ENCODE measurements at places on chromosomes 3 and 15.

- DNase-seq: no peak
Measured at GRCh38 chr3:166560253-166560652, 723.0 kb upstream of the BCHE start.

DNA sequence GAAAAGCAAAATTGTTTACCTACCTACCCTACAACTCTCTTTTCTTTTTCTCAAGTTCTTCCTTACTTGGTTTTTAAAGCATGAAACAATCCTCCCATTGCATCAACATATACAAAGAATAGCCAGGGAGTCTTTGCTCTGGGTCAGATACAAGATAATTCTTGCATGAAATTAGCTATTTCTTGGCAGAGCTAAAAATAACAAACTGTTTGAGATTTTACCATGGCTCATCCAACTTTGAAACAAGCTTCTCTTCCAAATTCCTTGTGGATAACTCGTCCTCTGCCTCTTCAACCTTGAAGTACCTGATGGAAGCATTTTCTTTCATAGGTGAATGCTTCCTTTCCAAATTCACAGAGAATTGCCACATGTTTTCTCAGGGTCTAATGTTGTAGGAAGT, 9.2 kb upstream of the CBLB start:
- DNase-seq: peak; percentile 23

DNA sequence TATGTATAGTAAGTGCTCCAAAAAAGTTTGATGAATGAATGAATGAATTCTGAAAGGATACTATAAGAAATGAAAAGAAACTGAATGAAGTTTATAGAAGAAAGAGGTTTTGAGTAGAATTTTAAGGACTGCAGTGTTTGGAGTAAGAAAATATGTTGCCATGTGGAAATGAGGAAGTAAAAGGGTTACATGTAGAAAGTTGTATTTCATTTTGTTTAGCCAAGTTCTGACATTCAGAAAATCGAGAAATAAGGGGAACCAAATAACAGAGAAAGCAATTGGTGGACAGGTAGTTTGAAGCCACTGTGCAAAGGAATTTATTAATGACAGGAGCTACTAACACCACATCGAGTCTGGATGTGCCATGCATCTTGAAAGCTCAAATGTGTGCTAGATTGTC, 200.7 kb downstream of the SATB1 start:
- no peak for DNase-seq

DNA sequence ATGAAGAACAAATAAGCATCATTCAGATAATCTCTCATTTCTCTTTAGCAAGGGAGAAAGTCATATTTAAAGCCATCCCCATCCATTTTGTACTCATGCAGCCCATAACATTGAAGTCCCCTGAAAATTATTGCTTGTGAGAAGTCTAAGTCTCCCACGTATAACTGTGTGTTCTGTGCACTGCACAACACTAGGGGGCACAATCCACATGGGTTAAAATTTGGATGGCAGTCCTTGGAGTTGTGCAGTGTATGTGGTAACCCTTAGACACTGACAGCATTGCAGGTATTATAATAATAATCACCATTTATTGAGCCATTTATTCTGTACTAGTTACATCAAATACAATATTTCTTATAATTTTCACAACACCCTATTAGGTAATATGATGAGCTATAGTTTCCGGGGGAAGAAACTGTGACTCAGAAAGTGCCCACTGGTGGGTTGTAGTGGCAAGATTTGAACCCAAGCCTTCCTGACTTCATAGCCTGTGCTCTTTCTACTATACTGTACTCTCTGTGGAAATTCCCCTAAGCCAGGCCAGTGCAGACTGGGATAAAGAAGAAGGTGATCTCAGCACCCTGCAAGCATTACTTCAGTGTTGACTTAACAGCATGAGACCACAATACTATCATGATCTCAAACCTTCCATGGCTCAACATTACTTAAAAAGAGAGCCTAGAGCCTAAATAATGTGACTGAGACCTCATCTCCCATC, 15.7 kb downstream of the KCNAB1 start:
- DNase-seq: no peak

DNA sequence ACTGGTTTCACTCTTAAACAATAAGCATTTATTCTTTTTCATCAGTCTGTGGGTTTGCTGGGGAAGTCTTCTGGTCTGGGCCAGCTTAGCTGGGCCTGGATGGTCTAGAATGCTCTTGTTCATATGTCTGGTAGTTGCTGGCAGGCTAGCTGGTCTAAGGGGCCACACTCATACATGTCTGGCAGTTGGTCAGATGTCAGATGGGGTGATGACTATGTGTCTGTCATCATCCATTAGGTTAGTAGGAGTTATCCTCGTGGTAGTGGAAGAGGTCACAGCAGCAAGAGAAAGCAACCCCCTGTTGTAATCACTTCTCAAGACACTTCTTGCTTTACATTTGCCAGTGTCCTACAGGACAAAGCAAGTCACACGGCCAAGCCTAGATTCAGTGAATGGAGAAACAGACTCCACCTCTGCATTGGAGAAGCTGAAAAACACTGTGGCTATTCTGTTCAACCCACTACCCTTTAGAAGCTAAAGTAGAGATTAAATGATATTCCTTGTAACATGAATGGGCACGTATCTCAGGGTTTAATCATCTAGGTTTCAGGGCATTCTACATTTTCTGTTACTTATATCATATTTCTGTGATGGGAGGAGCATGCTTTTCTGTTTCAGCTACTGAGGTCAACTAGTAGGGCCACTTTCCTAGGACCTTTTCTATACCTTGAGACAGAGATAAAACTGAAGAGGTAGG, 5.5 kb upstream of the ARID3B start:
- no peak for DNase-seq

GRCh38 chr3:41502481-41502880, 303.2 kb downstream of the CTNNB1 start:
- no peak for DNase-seq

- no peak for DNase-seq
Measured at GRCh38 chr15:100932676-100933348, 13.7 kb downstream of the LRRK1 start.

DNA sequence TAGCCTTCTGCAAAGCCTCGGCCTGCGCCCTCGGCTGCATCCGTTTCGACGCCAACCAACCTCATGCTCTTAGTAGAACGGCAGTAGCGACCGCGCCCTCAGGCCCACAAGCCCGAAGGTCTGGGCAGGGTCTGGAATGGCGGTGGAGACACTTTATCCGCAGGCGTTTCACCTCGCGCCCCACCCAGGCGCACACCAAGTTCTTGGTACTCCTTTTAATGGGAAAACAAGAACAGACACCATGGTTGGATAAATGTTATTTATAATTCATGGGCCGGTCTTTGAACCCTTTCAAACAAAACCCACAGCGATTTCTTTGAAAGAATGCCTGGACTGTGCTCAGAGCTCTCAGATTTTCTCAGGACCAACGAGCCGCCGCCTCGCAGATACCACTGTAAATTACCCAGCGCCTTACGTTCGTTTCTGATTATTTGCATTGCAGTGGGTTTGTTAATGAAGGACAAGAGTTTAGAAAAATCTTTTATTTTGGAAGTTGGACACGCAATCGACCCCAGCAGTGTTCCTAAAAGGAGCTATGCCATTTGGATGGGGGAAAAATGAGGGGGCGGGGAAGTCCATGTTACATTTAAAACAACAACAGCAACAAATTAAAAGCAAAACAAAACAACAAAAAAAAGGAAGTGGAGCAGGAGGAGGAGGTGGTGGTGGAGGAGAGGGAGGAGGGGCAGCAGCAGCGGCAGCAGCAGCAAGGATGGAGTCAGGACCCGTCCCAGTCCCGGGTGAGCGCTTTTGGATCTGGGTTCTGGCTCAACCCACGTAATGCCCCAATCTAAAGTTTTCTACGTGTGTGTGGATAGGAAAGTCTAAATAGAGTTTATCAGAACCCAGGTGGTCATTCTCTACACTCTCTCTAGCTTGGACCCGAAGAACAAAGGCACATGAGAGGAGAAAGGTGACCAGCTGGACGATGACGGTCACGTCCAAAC, 993 bp upstream of the ISL2 start:
- no peak for DNase-seq

DNA sequence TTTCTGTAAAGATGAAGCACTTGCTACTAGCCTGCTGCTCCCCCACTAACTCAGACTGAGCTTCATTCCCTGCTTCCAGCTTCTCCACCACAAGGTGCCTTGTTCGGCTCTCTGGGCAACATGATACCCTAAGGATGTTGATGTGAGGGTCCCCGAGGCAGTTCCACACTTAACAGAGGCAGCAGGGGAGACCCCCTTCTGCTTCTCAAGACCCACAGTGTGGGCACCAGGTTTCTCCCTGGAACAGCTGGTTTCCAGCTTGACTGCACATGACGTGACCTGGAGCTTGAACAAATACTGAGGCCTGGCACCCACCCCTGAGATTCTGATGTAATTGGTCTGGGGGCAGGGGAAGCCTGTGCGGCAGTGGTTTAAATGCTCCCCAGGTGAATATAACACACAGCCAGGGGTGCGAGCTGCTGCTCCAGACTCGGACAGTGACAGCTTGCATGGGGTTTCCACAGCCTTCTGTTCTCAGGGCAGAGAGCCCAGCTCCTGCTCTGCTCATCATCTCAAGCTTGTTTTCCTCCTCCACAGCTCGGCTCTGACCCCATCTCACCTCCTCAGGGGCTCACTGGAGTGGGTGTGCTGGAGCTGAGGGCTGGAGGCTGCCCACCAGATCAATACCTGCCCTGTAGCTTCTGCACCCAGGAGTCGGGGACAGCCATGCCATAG, 95.0 kb upstream of the HACD2 start:
- peak; percentile 52 for DNase-seq

DNA sequence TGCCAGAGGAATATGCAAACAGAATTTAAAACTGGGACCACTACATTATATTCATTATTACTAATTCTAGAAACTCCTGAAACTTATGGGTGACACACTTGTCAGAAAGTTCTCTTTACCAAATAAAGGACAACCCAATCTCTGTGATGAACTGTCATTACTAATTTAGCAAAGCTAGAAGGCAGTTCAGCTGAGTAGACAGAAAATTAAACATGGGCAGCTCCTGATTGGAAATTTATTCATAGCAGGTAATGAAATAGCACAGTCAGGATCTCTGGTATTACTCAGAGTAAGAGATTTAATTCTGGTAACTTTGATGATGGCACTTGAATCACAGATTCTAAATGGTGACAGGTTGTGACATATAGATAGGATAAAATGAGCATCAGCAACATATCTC, 123.0 kb downstream of the GBE1 start:
- DNase-seq: no peak

DNA sequence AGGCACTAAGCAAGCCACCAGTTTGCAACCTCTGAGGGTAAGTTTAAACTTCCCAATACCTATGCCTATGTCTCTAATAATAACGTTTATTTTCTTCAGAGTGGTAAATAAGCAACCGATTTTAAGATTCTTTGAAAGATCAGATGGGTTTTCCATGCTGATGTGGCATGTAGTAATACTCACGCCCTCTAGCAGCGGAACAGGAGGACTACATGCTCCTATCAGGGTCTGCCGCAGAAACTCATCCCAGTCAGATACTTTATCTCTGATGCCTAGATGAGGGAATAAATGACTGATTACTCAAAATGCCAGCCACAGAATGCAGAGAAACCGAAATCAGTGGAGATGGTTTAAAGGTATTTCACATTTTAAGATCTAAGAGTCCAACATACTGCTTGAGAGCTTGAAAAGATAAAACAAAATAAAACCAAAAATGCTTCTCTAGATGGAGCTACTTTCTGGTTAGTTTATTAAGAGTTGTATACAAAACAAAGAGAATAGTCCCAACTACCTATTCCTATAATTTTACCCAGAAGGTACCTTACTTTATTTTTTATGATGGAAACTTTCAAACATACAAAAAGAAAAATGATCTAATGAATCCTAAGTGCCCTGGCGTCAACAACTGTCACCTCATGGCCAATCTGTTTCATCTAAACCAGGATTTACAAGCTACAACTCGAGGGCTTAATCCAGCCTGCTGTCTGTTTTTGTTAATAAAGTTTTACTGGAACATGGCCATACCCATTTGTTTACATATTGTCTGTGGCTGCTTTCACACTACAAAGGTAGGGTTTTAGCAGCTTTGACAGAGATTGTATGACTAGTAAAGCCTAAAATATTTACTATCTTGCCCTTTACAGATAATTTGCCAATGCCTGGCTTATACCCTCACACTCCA, 37.5 kb upstream of the STIMATE start:
- peak; percentile 51 for DNase-seq

GRCh38 chr3:134189849-134190248, 60.8 kb downstream of the RYK start:
- no peak for DNase-seq

DNA sequence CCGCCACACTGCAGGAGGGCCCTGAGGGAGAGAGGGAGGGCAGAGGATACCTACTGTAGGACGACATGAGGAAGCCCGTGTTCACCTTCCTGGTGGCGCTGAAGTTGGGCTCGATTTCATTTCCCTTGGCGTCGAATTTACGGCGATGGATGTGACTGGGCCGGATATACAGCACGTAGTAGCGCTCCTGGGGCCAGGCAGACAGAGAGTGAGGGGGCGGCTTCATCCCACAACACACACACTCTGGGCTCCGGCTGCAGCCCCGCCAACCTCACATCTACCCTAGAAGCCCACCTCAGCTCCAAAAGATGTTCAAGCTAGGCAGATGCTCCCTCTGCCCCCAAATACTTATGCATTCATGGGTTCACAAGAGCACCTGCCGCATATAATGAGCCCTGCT, 4.5 kb downstream of the ARPIN start:
- DNase-seq: no peak

- DNase-seq: no peak
Measured at GRCh38 chr3:169662132-169662842, 1.2 kb downstream of the MECOM start.

DNA sequence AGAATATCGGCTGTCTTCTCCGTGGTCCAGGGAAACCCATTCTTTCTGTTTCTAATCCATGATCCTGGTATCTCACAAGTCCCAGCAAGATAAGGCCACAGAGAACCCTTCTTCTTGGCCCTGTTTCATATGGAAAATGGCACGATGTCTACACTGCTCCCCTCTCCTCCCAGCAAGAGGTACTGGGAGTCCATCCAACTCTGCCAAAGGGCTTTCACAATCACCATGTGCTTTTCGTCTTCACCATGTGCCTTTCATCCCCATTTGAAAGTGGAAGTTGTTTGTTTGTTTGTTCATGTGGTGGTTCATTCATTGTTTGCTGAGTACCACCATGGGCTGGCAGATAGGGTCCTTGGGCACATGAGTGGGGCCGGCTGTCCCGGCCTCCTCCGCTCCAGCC, 5.5 kb downstream of the ITIH3 start:
- DNase-seq: no peak

DNA sequence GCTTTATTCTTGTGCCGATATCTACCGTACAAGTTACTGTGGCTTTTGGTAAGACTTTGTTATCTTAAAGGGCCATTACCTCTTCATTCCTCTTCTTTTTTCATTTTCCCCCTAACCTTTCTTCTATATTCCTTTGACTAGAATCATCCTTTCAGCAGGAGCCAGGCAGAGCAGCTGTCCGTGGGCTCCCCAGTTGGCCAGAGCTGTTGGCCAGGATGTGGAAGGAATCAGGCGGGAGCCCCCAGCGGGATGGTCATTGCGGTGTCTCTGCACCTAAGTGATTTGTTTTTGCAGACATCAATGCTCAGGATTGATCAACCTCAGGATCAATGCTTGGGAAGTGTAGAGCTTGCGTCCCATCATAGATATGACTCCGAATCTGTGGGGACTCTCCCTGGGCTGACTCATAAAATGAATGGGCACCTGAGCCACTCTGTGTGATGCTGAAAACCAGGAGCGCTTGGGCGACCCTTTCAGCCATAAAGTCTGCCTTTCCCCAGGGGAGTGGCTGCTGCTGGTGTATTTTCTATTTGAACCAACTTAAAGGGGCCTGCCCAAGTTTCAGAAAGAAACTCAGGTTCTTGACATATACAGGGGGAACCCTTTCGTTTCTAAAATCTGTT, 21.7 kb downstream of the APBA2 start:
- DNase-seq: no peak
